ENCODE measurements at places on chromosomes 6 and 20.
A peak's percentile ranks its signal among the peaks of the same experiment; 100 is the strongest.

GRCh38 chr20:53298260-53298659 lies 295.4 kb downstream of the ZNF217 start:
- DNase-seq, result no peak

- no peak for DNase-seq
Observed at GRCh38 chr6:108383981-108384380, 89.1 kb downstream of the AFG1L start.

DNA sequence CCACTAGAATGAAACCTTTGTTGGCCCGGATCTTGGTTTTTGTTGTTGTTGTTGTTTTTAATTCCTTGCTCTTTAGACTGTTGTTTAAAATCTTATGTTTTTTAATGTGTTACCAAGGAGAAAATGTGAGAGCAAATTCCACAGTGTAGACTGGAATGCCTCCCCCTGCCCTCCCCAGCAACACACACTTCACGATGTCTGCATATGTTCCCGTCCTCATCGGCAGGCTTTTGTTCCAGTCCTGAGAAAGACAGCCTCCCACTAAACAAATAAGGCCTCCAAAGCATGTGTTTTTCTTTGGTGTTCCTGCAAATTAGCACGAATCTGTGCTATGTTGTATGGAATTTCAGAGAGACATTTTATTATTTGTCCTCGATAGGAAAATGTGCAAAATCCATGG lies 263.3 kb upstream of the QKI start:
- DNase-seq, result no peak

- no peak for DNase-seq
Observed at GRCh38 chr6:155201461-155202226, 62.2 kb upstream of the CLDN20 start.

GRCh38 chr6:128339635-128340450 lies 180.6 kb downstream of the PTPRK start:
- DNase-seq, result no peak

GRCh38 chr6:75170691-75171560 lies 34.9 kb downstream of the COL12A1 start:
- DNase-seq, result no peak

GRCh38 chr6:111417946-111418345 lies 65.1 kb downstream of the REV3L start:
- no peak for DNase-seq

GRCh38 chr20:48722002-48722731 lies 105.6 kb downstream of the PREX1 start:
- DNase-seq, result no peak

- no peak for DNase-seq
Observed at GRCh38 chr20:31555203-31555775, 41.0 kb downstream of the HM13 start.

- no peak for DNase-seq
Observed at GRCh38 chr20:8223091-8223870, 91.2 kb downstream of the PLCB1 start.

GRCh38 chr6:4039348-4039747 lies 39.6 kb downstream of the FAM217A start:
- DNase-seq, result no peak

- no peak for DNase-seq
Observed at GRCh38 chr20:38452880-38453624, 17.9 kb upstream of the SNHG17 start.

- DNase-seq, result no peak
Observed at GRCh38 chr20:21867353-21867752, 161.9 kb downstream of the PAX1 start.

DNA sequence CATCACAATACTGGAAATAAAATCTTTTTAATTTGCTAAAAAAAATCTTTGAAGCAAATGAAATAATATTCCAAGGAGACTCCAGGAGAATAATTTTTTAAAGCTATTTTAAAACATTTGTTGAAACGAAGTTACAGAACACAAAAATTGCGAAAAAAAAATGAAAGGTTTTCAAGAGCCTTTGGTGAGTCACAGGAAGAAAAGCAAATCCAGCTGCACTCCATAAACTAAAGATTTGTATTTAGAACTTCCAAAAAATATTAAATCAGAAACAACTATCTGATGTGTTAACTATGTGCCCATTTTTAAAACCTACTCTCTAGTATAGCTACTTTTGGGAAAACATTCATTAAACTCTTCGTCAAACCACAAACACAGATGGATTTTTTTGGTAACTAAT lies 23.6 kb downstream of the PDSS2 start:
- DNase-seq, result no peak

GRCh38 chr6:14354919-14355572 lies 237.5 kb downstream of the CD83 start:
- DNase-seq, result peak; percentile 6

DNA sequence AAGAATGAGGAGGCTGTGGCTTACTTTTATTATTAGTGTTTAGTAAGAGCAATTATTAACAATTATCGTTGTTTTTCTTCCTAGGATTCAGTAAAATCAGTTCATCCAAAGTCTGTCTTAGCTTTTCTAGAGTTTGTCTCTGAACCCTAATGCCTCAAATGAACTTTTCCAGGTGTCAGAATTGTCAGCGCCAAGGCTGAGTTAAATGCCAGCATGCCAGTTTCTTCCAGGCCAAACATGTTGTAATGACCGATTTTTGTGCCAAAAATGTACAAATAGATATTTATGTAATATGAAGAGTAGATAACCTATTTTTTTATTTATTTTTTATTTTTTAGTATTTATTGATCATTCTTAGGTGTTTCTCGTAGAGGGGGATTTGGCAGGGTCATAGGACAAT lies 66.8 kb upstream of the SCGN start:
- DNase-seq, result no peak

- no peak for DNase-seq
Observed at GRCh38 chr6:140897349-140897748, 1235.4 kb upstream of the GJE1 start.

DNA sequence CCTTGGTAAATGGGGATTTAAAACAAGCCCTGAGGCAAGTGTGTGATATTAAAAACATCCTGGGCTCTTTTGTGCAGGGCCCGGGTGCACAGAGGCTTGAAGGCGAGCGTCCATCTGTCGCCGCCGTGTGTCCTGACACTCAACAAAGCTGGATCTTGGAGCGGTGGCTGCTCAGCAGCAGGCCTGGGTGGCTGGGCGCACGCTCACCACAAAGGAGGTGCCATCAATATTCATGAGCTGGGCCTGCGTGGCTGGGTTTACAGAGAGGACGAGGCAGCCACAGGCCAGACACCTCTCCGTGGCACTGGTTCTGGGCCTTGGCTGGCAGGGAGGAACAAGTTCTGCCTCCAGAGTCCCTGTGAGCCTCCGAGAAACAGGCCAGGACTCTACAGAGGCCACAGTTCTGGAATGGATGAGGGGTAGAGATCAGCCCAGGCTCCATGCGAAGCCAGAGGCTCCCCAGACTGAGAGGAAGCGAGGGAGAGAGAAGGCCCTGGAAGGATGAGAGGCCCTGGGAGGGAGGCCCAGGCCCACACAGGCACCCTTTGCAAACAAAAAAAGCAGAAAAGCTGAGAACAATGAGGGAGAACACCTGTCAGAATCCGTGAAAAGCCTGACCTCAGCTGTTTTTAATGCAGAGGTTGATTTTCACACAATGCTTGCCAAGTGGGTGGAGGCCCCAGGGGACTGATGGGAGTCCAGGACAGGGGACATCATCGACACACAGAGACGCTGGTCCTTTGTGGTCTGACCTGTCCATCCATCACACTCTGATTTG lies 21.9 kb downstream of the BHLHE23 start:
- DNase-seq, result no peak

GRCh38 chr6:110662490-110663211 lies 152.6 kb downstream of the CDK19 start:
- no peak for DNase-seq

DNA sequence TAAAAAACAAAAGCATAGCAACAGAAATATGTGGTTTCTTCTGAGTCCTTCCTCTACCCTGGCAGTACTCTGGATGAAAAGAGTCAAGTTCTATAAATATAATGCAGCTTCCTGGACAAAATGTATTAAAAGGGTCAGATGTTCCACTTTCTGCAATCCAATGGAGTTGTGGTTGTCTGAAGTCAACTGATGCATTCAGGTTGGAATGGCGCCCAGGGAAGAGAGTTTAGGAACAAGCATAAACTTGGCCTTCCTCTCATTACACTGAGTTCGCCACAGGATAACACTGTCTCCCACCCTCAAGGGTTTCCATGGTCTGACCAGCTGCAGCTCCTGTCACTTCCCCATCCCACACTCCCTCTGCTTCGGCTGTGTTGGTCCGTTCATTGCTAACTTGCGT lies 66.4 kb downstream of the PLEKHG1 start:
- no peak for DNase-seq

- DNase-seq, result no peak
Observed at GRCh38 chr6:16805243-16805950, 44.1 kb upstream of the ATXN1 start.

DNA sequence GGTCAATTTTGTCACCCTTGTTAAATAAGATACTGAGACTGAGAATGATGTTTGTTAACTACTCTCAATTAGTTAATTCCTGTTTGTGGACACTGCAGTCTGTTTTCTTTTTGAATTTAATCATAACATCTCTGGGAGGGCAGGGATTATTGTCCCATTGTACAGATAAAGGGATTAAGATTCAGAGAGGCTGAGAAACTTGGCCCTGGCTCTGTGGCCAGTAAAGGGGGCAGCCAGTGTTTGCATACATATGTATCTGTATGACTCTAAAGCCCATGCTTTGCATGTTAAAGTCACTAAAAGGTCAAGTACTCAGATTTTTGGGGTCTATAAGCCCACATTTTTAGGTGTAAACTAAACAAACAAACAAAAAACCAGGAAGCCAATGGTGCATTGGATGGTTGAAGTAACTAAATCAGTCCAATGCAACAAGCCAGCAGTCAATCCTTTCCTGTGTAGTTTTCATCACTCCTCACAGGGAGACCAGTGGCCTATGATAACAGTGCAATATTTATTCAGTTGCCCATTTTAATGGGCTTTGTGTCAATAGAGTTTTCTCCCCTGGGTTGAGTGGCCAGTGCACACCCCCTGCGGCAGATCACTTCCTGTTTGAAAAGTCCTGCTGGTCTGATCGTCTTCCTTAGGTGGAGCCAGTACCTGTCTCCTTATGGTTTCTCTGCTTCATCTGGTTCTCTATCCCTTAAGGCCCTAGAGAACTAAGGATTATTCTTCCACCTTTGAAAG lies 106.7 kb downstream of the SLX4IP start:
- no peak for DNase-seq
